Stimulated activated CD8-positive, alpha-beta memory T cell treated with anti-CD3 and anti-CD28 coated beads, Interleukin-4, amount 100 ng/mL, for 48 hours (primary cell): ENCODE measurements at places on chromosomes 5 and 9.

GRCh38 chr5:177959315-177959714 lies 36.7 kb downstream of the PROP1 start:
- no peak for DNase-seq

DNA sequence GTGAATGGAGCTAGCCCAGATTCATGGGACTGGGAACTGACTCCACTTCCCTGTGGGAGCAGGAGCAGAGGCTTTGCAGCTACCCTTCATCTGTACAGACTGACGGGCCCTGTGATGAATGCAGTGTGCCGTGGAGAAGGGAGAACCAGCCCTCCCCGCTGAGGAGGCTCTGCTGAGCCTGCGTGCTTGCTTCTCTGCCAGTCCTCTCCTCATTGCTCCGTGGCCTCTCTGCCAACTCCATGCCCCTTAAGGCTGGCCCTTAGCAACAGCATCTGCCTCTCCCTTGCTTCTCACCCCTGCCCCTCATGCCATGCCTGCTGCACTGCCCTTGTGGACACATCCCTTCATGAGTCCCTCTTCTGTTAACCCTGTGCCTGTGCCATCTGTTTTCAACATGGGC lies 53.6 kb downstream of the GADD45G start:
- DNase-seq: no peak

GRCh38 chr5:54670281-54670680 lies 152.7 kb downstream of the SNX18 start:
- no peak for DNase-seq

DNA sequence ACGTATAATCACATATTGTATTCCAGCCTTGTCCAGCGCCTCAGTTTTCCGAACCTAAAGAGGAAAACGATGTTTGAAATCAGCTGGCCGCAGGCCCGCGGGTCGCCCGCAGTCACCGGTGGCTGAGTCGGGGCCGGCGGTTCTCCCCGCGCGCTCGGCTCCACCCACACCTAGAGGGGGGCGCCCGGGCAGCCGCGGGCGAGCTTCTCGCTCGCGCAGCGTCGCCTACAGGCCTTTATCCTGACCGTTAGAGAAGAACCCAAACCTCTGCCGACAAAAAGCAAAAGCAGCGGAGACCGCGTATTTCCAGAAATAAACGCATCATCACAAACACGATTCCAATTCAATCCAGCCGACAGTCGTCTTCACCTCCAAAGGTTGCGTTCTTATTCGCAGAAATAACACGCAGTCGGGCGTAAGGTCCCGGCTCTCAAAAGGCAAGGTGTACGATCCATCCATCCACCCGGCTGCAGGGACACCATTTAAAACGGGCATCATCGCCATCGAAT lies 725 bp upstream of the NIPBL start:
- DNase-seq: peak; percentile 81

GRCh38 chr5:161030229-161030628 lies 178.2 kb upstream of the ATP10B start:
- no peak for DNase-seq

- DNase-seq: no peak
Measured at GRCh38 chr9:89807682-89808075, 202.9 kb downstream of the GADD45G start.

GRCh38 chr9:20619487-20620200 lies 2.7 kb downstream of the MLLT3 start:
- peak; percentile 43 for DNase-seq

GRCh38 chr9:98375138-98375726 lies 119.8 kb upstream of the TBC1D2 start:
- DNase-seq: no peak

- DNase-seq: no peak
Measured at GRCh38 chr5:127411381-127411780, 106.1 kb upstream of the PRRC1 start.

GRCh38 chr5:142197781-142198180 lies 89.2 kb downstream of the NDFIP1 start:
- no peak for DNase-seq

DNA sequence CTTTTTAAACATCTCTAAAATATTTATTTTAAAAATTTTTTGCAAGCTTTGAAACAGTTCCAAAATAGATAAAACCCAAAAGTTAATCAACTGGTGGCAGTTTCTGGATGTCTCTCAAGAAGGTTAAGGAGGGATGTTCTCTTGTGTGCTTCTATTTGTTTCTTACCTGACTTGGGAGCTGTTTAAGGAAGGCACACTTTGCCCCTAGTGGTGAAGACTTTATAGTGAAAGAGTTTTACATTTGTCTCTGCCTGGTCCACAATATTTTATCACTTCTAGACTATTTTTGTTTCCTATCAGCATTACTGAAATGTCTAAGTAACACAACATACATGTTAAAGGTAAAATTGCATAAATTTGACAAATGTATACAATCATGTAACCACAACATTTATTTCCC lies 552.8 kb downstream of the SEMA5A start:
- DNase-seq: no peak

DNA sequence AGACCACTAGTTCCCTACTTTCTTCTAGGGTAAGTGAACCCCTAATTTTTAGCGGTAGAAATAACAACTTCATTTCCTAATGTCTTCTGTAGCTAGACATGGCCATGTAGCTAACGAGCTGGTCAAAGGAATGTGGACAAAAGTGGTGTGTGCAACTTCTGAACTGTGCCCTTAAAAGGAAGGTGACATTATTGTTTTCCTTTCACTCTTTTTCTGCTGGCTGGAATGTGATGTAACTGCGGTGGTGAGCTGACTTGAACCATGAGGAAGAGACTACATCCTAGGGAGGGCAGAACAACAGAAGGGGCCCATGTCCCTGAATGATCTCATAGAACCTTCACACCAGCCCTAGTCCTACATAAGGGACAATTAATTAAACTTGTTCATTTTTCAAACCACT lies 1.3 kb upstream of the SNX2 start:
- DNase-seq: no peak

- peak; percentile 83 for DNase-seq
Measured at GRCh38 chr9:113580041-113580953, 116.8 kb downstream of the RGS3 start.

DNA sequence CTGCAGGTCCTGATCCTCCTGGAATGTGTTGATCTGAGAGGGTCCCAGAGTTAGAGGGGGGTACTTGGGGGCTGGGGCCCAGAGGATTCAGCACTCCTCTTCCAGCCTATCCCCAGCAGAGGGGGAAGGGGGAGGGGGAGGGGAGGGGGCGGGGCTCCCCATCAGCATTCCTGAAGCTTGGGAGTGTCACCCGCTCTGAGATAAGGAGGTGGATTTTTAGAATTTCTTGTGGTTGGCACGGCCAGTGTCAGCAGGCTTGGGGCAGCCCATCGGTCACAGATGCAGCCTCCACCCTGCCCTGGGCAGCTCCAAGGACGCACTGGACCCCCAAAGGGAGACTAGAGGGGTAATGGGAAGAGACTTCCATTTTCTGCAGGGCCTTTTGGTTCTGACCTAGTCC lies 5.3 kb downstream of the FGF18 start:
- no peak for DNase-seq

DNA sequence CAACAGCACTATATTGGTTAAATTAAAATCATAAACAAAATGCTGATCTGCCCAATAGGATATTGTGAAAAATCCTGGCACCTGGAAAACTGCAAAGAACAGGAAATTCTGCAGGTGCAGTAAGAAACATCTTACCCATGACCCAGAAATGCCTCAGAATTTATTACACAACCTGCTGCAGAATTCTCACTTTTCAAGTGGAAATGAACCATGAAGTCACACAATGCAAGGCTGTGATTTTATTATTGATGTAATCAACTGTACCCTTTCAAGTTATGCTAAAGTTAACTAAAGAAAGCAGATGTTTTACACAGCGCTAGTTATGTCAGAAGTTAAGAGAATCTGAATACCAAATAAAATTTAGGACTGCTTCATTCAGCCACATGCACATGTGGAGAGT lies 6.0 kb downstream of the STRBP start:
- no peak for DNase-seq
